ENCODE measurements at places on chromosomes 16 and 17.

DNA sequence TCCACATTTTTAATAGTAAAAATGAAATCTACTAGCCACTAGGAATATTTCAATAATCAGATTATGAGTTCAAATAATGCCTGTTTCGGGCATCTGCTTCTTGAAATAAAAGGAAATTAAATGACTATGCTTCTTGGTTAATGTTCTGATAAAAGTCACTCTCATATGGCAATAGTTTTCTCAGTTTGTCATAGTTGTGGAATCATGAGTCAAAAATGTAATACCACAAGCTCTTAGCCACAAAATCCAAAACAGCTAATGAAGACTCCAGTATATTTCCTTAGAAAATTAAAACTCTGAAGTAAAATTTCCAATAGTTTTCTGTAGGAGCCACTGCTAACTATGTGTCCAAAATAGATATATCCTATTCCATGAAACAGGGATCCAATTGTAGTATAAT lies 676.3 kb upstream of the CDH8 start:
- DNase-seq: no peak

DNA sequence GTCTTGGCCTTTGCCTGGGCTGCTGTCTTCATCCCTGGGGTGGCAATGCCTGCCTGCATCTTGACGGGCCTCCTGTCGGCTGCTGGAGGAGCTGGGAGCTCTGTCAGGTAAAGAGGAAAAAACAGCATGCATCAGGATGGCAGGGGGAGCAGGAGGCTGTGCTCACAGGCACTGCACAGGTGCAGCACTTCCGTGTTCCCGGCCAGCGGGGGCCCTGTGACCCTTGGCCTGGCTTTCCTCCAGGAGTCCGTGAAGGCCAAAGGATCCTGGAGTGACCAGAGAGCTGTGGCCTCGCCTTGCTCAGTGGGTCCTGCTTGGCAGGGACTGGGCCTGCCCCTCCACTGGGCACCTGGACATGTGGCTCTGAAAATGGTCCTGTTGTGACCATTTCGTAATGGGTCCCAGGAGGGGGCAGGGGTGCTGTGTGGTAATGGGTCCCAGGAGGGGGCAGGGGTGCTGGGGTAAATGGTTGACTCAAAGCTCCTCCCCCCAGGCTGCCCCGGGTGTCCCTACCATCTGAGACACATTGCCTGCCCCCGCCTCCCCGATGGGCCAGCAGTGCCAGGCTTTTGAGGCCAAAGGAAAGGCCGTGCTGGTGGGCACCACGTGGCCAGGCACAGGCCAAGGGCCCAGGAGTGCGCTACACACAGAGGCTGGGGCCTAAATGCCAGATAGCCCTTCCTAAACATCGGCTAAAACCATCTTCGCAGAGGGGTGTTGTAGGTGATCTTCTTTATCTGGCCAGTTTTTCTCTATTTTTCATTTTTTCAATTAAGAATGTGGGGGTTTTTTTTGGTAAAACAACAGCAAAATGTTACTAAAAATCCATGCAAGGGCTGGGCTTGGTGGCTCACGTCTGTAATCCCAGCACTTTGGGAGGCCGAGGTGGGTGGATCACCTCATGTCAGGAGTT lies 4.0 kb upstream of the FASN start:
- no peak for DNase-seq

GRCh38 chr17:229709-230394 lies 48.4 kb upstream of the DOC2B start:
- no peak for DNase-seq

GRCh38 chr16:50245417-50246298 lies 20.7 kb upstream of the ADCY7 start:
- peak; percentile 70 for DNase-seq

DNA sequence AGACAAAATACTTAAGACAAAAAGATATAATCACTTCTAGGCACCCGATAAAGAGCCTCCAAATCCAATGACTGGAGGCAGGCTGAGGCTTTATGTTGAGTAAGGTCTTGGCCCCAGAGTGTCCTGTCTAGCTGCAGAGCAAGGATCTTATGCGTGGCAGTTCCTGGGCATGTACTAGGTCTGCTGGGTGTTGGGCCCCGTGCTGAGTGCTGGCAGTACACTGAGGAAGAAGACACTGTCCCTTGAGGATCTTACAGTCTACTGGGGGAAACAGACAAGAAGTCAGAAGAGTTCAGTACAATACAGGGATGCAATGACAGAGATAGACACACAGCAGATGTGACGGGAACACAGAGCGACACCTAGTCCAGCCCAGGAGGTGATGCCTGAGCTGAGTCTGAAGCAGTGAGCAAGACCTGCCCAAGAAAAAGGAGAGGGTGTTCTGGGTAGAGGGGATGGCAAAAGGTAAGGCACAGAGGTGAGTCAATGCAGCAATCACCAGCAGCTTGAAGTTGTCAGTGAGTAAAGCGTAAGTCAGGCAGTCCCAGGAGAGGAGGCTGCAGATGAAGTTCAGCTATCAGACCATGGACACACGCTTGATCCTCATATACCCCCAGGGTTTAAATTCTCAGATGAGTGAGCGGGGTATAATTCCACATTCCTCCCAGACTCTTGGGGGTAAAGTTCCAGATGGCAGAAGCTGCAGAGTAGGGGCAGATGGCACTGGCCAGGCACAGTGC lies 18.1 kb downstream of the MAP3K14 start:
- DNase-seq: no peak

- DNase-seq: no peak
Observed at GRCh38 chr17:31511580-31511979, 120.1 kb downstream of the RAB11FIP4 start.

- DNase-seq: no peak
Observed at GRCh38 chr16:15900901-15901500, 12.6 kb upstream of the CEP20 start.

- no peak for DNase-seq
Observed at GRCh38 chr17:65283704-65284103, 146.5 kb downstream of the RGS9 start.

DNA sequence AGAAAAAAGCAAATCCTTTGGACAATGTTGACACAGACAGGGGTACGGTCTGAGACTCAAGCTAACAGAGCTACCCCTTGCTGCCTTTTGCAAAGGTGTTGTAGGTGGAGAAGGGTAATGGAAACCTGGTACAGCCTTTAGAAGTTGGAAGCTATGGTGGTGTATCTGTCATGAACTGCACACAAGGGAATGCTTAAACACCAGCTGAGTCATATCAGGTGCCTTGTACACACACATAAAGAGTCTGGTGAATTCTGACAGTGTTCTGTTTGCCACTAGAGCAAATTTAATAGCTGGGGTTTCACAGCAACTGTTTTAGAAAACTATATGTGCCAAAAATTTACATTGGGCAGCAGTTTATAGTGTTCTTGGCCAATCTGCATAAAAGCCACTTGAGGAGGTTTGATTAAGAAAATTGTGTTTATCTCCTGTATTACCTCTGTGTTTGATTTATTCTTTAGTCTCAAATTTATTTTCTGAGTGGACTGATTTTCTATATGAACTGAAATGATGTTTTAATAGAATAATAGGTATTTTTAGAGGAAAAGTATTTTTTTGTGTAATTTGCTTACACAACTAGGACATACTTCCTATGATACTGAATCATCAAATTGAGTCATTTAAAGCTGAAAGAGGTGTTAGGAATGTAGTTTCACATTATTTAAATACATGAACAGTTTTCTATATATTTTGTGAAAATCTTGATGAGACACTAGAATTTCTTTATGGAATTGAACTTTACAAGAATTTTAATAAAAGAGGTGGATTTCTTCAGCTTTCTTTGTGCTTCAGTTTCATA lies 136.9 kb downstream of the MAP2K6 start:
- DNase-seq: no peak

- DNase-seq: no peak
Observed at GRCh38 chr17:70080541-70081347, 5.7 kb downstream of the KCNJ16 start.

DNA sequence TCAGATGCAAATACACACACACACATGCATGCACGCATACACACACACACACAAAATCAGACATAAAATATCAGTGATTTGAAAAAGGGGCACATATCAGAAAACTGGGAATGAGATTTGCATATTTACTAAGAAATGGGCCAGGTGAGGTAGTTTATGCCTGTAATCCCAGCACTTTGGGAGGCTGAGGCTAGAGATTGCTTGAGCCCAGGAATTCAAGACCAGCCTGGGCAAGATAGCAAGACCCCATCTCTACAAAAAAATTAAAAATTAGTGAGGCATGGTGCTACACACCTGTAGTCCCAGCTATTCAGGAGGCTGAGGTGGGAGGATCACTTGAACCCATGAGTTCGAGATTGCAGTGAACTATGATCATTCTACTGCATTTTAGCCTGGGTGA lies 22.4 kb upstream of the PNPO start:
- DNase-seq: no peak

All from activated CD4-positive, alpha-beta T cell treated with anti-CD3 and anti-CD28 coated beads, Interleukin-2, amount 50 U/mL, for 4 hours (primary cell).